Retina (tissue), 1 donor: ENCODE measurements at places on chromosomes 4 and X.

DNA sequence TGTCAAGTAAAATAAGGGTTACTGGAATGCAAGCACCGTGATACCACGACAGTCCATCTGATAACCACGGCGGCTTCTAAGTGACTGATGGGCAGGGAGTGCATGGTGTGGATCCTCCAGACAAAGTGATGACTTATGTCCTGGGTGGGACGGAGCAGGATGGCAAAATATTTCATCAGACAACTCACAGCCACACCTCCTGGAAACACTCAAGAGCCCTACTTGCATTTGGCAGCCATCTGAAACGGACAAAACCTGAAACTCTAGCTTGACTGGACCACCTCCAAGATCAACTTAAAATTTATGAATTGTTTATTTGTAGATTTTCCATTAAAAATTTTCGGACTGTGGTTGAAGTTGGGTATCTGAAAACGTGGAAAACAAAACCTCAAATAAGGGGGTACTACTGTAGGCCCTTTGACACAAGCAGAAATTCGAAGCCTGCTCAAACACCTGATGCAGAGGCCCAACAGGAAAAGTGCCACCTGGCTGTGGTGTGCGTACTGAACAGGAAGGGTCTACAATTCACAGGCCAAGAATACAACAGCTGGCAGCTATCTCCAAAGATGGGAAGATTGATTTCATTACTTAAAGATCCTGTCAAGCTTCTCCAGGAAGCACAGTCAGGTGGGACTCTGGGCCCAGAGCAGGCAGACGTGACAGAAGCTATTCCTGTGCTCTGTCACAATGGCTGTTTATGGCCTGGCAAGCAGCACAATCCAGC lies 26.0 kb downstream of the LRIT3 start:
- no peak for DNase-seq

DNA sequence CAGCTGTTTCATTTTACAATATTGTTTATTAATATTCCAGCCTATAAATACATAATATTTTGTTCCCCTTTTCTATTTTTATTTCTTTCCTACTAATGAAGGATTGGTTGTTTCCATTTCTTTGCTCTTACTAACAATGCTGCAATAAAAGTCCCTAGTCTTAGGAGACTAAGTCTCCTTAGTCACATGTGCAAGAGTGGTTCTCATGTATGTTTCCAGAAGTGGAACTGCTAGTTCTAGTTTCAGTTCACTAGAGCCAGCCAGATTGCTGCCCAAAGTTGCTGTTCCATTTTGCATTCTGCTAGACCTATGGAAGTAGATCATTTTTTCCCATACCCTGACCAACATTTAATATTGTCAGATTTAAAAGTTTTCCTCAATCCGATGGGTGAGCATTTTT lies 44.3 kb downstream of the CNGA1 start:
- no peak for DNase-seq

DNA sequence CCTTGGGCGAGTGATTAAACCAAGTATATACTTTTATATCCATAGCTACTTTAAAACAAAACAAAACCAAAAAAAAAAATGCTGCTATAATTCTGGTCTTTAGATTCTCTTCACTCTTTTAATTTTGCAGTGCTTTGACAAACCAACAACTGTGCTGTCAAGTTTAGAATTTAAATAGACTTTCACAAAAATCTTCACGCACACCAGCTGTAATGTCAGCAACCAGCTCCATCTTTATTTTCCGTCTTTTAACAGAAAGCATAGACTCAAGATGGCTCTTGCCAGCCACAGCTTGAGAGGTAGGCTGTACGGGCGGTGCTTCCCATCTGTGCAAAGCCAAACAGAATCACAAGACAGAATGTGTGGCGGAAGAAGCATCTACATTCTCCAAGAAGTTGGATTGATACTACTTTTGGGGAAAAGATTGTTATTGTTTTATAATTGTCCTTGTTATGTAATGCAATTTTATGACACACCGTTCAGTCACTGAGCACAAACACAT lies 388.3 kb upstream of the MAGEC2 start:
- DNase-seq, result no peak

GRCh38 chrX:153526042-153526441 lies 8.6 kb downstream of the ATP2B3 start:
- no peak for DNase-seq

DNA sequence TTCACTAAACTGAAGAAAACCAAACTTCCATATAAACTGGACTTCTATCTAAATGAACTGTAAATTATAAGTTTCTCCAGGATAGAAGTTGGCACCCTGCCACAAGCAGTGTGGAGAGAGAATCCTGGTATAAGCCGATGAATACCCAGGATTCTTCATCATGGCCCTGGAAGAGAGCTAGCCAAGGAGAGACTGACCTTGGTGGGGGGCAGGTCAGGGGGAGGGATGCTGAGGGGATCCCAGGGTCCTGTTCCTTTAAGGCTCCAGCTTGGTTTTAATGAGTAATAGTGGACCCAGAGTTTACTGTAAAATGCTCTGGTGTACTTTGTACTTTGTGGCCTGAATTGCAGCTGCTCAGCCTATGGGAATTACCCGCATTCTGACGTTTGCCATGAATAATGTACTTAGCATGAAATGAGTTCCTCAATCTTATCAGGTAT lies 16.9 kb downstream of the RASSF6 start:
- no peak for DNase-seq

DNA sequence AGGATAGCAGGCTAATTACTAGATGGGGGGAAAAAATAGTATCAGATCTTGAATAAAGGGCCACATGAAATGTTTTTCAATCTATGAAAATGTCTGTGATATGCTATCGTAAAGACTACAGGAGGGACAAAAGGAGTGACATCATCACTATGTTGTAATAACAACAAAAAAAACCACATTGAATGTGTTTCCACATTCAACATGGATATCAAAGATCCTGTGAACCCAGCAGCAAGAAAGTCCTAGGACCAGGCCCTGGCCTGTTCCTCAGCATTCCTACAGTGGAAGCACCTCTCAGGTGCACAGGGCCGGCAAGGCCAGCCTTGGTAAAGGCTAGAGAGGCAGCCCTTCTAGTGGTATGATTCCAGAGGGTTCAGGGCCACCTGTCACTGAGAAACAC lies 118.3 kb downstream of the RELL1 start:
- DNase-seq, result no peak

DNA sequence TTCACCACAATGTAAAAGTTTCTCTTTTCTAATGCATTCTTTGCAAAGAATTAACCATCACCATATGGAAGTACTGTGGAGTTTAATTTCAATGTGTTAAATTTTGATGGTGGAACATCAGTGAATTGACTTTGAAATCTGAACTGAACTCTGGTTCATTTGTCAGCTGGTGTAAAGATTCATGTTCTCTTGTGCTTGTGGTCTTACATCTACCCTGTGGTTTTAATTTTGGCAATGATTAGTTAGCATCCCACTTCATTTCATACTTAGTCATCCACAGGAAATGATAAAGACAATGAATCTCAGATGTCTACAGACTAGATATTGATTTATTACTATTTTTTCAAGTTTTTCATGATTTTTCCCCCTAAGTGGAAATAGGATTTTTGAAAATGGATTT lies 77.8 kb downstream of the GRID2 start:
- no peak for DNase-seq

- no peak for DNase-seq
Observed at GRCh38 chrX:112058255-112058654, 24.3 kb downstream of the TRPC5 start.

DNA sequence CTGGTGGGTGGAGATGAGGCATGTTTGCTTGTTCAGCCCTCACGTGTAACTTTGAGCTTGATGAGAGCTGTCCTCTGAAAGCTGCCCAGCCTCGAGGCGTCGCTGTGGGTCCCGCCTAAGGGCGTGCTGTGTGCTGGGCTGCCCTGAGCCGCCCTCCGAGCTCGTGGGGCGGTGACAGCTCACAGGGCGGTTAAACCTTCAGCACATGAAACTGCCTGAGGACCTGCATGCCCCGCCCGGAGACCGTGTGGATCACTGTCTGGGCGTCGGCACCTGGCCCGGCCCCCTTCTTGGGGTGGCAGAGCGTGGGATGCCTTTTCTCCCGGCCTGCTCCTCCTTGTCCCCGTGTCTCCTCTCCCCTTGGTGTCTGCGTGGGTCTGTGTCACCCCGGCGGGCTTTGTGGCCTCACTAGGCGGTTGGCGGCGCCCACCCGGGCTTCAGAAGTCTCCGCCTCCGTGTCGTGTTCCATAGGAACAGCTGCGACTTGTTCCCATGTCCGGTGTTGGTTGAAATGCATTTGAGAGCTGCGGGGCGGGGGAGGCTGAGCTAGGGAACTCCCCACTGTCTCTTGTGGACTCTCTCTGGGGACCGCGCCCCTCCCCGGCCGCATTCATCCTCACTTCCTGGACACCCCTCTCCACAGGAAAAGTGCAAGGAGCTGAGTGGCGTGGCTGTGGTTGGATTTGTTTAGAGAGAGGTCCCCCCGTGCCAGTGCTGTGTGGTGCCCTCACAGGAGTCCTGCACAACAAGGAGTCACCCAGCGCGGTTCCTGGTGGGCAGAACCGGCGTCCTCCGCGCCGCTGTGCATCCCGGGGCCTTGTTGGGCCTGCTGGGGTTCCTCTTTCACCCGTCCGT lies 6.8 kb downstream of the AKAP17A start:
- no peak for DNase-seq

GRCh38 chr4:145623831-145624230 lies 4.6 kb downstream of the MMAA start:
- DNase-seq, result no peak

DNA sequence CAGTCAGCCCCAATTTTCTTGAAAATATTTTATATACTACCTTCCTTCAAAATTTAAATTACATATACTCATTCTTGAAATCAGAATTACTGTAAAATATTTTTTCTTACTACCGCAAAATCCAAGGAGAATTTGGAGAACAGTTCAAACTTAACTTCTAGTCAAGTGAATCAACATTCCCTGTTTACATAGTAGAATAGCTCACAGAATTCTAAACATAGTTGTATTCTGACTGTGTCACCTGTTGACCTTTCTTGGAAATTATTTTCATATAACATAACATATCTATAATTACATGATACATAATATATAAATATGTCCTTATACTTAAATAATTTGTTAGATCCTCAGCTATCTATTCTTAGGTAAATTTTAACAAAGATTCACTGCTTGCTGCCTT lies 31.0 kb upstream of the FGF5 start:
- DNase-seq, result no peak

DNA sequence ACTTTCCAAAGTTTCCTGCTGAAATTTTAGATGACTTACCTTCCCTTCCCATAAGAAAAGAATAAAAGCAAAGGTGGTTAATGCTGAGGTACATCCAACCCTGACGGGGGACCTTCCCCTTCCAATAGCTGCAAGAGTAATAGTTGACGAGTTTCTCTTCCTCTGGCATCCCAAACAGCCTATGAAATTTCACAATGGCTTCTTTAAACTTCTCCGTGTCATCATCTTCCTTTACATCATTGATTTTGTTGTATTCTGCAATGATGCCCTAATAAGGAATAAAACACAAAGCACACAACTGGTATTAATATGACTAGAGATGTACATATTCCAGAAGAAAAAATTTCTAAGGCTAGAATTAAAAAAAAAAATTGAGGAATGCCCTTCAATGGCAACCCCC lies 76.6 kb downstream of the TBC1D9 start:
- no peak for DNase-seq

GRCh38 chrX:53481816-53482465 lies 47.8 kb upstream of the HSD17B10 start:
- DNase-seq, result peak; percentile 43

- no peak for DNase-seq
Observed at GRCh38 chr4:55830716-55831115, 11.1 kb downstream of the EXOC1L start.

DNA sequence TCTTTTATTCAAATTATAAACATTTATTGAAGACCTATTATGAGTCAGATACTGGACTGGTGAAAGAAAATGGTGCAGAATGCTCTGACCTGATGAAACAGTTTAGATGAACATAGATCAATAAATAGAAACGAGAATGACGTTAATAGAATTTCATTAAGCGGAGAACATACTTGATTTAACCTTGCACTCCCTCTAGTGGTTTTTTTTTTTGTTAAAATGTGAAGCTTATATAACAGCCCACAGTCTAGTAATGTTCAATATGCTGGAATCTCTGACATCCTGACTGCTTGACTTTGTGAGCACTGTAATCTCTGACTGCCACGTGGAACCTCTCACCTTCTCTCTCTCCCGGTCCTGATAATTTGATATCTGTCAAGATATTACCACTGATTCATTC lies 32.3 kb downstream of the HDAC8 start:
- no peak for DNase-seq

DNA sequence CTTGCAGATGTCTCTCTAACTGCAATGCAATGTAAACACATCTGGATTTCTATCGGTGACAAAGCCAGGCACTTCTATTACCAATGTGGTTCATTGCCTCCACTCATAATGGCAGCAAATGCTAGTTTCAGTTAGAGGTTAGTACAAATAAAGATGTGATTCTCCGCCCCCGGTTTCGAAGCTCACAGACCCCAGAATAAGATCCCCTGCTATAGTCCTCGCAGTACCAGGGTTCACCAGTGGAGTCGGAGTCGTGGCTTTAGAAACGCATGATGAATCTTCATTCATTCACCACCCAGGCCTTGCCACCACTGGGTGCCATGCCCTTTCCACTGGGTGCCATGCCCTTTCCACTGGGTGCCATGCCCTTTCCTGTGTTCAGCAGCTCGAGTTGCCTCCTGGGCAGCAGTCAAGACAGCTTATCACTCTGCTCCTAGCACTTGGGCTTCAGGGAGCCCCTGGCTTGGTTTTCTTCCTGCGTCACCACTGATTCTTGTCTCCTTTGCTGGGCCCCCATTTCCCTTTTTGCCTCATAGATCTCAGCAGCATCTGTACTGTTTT lies 3.5 kb upstream of the NAA10 start:
- DNase-seq, result no peak

GRCh38 chrX:73562458-73562857 lies 539 bp upstream of the CHIC1 start:
- no peak for DNase-seq

DNA sequence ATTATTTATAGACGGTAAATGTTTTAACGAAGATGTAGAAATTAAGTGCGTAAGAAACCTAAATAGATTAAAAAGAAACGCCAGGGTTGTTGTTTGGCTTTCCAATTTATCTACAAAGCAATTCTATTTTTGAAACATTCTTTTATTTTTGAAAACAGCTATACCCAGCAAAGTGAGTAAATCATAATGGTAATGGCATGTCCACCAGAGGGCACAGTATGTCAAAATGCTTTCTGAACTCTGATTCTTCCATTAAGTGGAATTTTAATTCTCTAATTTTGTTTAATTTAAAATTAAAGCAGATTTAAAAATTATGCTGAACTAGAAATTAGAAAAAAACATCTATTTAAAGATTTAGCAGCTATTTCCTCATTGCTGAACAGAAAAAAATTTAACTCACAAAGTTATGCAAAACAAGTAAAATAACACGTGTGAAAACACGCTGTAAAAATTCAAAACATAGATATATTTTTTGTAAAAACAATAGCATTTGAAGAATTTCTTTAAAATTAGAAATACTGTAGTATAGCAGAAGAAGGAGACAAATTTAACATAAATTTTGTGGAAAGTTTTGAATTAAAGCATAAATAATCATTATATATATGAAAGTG lies 26.5 kb downstream of the RASSF6 start:
- DNase-seq, result no peak
